ENCODE measurements at places on chromosomes 5 and 9.
A peak's percentile ranks its signal among the peaks of the same experiment; 100 is the strongest.

DNA sequence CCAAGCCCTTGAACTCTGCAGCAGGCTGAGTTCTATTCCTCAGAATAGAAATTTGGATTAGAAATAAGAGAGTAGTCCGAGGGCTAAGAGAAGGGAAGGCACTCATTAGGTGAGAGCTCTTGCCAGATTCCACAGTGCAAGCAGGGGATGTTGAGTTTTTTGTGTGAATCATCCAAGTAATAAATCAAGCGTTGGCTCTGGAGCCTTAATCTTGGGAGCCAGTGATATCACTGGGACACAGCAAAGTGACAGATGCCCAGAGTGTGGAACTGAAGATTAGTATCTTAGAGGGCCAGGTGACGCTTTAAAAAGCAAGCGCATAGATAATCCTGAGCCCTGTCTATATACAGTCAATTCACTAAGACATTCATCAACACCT, 60.3 kb downstream of the FOXD1 start:
- DNase-seq: no peak

GRCh38 chr5:97888439-97888838, 705.4 kb upstream of the RIOK2 start:
- DNase-seq: no peak

DNA sequence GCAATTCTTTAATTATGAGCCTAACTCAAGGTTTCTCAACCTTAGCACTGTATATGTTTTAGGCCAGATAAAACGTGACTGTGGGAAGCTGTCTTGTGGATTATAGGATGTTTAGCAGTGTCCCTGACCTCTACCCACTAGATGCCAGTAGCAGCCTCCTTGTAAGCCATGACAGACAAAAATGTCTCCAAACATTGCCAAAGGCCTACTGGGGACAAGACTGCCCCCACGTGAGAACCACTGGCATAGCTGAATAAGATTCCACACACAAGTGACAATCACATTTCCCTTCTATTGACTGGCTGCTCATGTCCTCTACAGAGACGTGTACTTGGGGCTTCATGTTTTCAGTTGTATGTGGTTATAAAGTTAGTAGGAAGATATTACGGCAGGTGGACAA, 55.4 kb downstream of the GOLM1 start:
- no peak for DNase-seq

- peak; percentile 78 for DNase-seq
Measured at GRCh38 chr9:124852829-124853531, at the start of gene WDR38. WDR38 (plus strand) TSS chr9:124853460; CDS start chr9:124853532, 72 bp downstream.

DNA sequence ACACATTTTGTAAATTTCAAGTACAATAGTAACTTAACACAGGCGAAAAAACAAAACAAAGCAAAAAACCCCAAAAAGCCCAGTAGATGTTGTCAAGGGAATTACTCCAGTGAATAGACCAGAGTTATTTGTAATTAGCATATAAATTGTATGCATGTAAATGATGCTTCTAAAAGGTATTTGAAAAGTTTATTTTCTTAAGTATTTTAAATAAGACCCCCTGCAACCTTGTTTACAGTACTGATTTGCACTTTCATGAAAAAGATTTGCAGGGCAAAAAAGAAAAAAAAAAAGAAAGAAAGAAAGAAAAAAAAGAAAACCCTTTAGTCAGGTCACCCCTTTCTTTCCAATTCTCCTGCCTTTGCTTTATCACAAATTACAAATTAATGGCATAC, 372.3 kb upstream of the IRX2 start:
- DNase-seq: no peak

- DNase-seq: no peak
Measured at GRCh38 chr5:132671000-132671399, 2.8 kb upstream of the IL4 start.

DNA sequence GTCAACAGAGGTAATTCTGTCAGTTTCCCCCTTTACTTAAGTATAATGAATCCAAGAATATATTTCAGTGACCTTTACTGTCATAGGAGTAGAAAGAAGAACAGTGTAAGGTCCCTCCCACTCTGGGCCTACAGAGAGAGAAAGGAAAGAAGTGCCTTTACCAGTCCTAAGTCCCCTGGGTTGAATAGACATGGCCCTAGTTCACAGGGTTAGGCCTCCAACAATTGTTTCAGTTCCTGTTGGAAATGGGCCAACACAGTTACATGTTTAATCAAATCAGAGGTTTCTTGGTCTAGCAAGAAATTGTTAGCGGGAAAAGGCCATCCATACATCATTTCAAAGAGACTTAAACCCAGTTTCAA, 605.6 kb downstream of the MTRR start:
- DNase-seq: no peak

DNA sequence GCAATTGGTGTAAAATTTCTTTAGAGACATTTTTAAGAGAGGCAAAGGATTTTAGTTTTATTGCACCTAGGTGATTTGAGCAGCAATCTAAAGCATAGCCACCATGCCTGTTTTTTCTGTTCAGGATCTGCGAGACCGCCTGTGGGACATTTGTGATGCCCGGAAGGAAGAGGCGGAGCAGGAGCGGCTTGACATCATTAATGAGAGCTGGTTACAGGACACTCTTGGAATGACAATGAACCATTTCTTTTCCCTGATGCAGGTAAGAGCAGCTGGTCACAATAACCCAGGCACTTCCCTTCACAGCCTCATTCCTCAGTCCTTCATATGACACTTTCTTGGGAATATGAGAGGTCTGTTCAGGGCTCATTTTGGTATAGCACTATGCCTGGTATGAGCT, 103.2 kb upstream of the IL7R start:
- no peak for DNase-seq

DNA sequence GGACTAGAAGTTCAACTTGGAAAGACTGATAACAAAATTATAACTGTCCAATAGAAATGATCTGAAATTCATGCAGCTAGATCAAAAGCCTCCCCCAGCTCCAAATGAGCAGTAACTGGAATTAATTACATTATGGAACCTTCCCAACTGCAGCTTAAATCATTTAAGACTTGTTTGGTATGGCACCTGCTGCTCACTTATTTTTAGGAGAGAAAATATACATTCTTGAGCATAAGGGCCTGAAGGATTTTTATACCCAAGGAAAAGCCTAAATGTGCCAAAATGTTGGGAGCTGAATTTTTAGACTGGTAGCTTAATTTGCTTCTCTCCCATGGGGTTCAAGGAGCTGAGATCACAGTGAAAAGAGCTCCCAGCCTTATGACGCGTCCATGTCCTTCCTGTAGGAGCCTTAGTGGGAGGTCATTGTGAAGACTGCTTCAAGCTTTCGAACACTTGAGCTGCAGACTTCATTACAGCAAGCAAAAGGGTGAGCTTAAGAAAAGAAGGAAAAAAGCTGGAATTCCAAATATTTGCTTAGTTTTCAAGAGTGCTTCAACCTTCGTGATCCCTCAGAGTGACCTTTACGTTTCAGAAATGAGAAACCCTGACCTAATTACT, 276.0 kb downstream of the DMAC1 start:
- no peak for DNase-seq

- DNase-seq: no peak
Measured at GRCh38 chr5:78659714-78660113, 11.1 kb upstream of the LHFPL2 start.

DNA sequence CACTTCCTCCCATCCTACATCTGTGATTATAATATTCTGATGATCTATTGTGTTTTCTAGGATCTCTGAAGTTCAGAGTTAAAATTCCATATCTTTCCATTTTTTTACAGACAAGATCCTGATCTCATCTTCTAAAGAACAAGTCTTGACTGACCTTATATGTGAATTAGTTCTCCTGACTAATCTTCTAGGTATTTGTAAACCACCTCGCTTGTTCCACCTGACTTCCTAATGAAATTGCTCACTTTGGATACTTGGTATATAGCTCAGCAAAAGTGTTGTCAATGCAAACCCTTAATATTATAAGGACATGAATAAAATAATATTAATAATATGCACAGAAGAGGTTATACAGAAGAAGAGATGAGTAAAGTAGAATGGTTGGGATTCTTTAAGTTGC, 68.2 kb upstream of the NR4A3 start:
- no peak for DNase-seq

DNA sequence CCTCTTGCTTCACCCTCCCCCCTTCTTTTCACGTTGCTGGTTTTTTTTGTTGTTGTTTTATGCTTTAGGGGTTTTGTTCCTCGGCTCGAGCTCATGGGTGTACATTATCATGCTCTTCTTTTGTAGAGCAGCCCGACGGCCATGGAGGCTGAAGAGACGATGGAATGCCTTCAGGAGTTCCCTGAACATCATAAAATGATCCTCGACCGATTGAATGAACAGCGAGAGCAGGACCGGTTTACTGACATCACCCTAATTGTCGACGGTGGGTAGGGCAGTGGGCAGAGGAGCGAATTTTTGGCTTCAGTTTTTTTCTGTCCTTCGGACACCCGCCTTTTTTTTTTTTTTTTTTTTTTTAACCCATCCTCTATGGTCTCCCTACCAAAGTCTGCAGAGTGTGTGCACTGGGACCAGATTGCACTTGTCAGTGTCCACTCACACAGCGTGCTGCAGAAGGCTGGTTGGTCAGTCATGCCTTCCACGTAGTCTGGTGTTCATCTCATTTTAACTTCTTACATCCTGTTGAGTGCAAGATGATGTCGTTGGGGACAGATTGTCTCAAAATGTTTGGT, 1.3 kb downstream of the ZNF131 start:
- DNase-seq: no peak

DNA sequence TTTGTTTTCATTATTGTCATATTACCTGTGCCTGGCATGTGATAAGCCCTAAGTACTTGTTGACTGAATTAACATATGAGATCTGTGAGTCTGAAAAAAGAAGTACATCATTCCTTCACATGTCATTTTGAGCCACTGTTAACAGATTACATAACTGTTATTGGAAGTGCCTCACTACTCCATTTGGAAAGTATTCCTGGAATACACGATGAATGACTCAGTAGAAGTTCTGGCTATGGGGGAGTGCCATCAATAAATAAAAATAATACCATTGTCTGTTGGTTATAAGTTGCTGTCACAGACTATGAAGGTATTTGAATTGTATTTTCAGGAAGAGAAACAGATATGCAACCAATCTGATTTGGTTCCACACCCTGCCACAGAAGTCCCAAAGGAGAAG, 12.9 kb downstream of the NIPSNAP3B start:
- DNase-seq: no peak

DNA sequence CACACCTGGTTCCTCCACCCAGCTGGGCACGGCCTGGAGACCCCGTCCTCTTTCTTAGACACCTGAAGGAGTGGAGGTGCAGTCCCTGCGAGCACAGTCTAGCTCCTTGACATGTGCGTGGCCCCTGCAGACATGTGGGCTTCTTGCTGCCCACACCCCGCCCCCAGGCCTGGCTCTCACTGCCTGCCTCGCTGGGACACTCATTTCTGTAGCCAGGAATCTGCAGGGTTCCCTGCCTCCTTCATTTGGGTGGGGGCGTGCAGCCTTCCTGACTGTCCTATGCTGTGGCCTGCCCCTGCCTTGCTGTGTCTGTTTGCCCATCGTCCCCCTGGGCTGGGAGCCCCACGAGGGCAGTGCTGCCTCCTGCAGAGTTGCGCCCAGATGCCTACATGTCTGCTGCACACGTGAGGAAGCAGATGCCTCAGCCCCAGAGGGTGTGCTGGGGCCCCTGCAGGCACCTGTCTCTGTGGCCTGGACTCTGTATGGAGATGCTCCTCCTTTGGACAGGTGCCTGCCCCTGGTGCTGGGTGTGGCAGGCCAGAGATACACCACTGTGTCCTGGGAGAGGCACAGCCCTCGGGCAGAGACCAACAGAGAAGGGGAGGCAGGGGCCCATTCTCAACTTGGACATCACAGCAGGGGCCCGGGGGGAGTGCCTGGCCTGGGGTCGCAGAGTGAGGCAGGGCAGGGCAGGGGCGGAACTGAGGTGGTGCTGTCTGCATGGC, 22.6 kb downstream of the FLT4 start:
- DNase-seq: no peak

- DNase-seq: no peak
Measured at GRCh38 chr5:41547991-41548390, 37.6 kb upstream of the PLCXD3 start.

- no peak for DNase-seq
Measured at GRCh38 chr5:21693591-21693990, 1159.6 kb downstream of the CDH12 start.

- no peak for DNase-seq
Measured at GRCh38 chr9:98259791-98260190, 4.3 kb upstream of the TBC1D2 start.

DNA sequence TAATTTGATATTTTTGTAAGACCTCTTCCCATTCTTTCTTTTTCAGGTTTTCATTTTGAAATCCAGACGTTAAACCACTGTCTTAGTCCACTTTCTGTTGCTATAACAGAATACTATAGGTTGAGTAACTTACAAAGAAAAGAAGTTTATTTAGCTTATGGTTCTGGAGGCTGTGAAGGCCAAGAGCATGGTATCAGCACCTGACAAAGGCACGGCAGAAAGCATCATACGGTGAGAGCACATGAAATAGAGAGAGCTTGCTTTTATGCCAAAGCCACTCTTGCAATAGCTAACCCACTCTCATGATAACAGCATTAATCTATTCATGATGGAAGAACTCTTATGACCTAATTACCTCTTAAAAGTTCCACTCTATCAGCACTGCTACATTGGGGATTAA, 255.6 kb upstream of the PDE4D start:
- DNase-seq: no peak

DNA sequence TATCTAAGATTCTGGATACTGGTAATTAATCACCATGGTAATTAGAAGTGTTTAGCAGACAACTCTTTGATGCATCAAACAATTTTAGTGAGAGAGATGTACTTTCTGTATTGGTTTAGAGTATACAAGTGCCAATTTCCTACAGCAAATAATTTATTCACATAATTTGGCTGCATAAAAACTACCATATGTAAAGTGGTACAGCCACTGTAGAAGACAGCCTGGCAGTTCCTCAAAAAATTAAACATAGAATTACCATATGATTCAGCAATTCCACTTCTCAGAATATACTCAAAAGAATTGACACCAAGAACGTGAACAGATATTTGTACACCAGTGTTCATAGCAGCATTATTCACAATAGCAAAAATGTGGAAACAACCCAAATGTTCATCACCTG, 36.2 kb downstream of the PHAX start:
- DNase-seq: no peak

- no peak for DNase-seq
Measured at GRCh38 chr5:5252106-5252505, 112.0 kb downstream of the ADAMTS16 start.

GRCh38 chr9:137319011-137319738, 17.1 kb upstream of the NRARP start:
- DNase-seq: no peak

- no peak for DNase-seq
Measured at GRCh38 chr9:3810231-3810630, 284.4 kb upstream of the RFX3 start.

DNA sequence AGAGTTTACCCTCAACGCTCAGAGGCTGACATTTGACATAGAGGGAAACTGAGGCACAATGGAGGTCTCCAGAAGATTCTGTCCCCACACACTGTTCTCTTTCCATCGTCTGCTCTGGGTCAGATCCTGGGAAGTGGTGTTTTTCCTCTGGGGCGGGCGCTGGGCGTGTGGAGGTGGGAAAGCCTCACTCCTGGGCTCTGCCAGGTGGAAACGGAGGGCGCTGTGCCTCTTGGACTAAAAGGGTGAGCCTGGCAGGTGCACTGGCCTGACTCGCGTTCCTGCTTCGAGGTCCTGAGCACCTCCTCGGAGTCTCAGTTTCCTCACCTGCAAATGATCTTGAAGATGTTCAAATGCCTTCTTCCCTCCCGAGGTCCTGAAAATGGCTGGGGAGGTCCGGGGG, 25.7 kb upstream of the FCN1 start:
- DNase-seq: no peak
